ENCODE measurements at places on chromosomes 5 and 9. TPM values are rescaled to one million over a fixed set of nuclear protein-coding genes. Genes with fewer than 3 reads are reported as not detected.

- no peak for DNase-seq
Observed at GRCh38 chr9:37798677-37799076, 1.9 kb upstream of the DCAF10 start.

- no peak for DNase-seq
Observed at GRCh38 chr5:126694403-126694802, 82.5 kb upstream of the LMNB1 start.

- DNase-seq: no peak
Observed at GRCh38 chr5:55903121-55903701, 52.1 kb downstream of the IL31RA start.

DNA sequence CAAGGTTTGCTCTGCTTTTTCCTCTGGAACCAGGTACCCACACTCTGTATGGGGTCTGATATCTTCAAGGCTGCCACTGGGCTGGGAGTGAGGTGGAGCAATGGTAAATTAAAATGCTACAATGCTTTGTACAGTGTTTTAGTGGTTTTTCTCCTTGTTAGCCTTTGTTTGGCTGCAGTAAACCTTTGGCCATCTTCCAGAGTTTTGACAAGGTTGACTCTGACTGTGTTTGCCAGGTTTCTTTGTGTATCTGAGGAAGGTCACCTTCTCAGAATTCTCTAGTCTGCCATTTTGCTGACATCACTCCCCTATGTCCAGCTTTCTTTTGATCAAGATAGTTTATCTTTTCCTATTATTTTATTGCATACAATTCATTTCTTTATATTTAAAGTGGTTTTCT is 11.2 kb downstream of the SPATA31D1 start:
- DNase-seq: no peak

DNA sequence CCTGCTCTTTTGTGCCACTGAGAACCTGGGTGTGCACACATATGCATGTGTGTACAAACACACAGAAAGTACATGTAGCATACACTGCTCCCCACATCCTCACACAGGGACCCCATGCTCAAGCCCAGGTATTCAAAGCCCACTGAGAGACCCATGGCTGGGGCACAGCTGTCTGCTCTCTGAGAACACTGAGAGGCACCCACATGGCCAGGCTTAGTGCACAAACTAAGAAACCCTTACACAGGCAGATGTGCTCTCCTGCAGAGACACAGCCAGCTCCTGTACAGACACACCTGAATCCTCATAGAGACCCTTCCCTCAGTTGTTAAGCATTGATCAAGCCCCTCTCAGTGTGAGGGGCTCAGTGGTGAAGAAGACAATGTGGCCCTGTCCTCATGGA is 92.5 kb downstream of the CACNA1B start:
- no peak for DNase-seq

DNA sequence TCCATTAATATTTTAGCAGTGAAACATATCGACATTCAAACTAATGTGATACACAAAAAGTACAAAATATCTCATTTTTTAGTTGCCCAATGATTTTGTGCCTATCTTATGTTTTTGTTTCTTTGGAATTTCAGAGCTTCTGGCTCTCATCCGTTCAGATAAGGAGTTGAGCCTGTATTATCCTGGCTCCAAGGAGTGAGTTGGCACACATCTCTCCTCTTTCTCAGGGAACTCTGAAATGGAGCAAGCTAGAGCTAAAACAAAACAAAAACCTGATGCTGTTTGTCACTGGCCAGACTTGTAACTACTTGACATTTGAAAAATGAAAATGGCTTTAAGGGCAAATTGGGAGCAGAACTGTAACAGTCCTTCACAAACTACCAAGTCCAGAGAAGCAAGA is 131.3 kb upstream of the SLC28A3 start:
- no peak for DNase-seq

DNA sequence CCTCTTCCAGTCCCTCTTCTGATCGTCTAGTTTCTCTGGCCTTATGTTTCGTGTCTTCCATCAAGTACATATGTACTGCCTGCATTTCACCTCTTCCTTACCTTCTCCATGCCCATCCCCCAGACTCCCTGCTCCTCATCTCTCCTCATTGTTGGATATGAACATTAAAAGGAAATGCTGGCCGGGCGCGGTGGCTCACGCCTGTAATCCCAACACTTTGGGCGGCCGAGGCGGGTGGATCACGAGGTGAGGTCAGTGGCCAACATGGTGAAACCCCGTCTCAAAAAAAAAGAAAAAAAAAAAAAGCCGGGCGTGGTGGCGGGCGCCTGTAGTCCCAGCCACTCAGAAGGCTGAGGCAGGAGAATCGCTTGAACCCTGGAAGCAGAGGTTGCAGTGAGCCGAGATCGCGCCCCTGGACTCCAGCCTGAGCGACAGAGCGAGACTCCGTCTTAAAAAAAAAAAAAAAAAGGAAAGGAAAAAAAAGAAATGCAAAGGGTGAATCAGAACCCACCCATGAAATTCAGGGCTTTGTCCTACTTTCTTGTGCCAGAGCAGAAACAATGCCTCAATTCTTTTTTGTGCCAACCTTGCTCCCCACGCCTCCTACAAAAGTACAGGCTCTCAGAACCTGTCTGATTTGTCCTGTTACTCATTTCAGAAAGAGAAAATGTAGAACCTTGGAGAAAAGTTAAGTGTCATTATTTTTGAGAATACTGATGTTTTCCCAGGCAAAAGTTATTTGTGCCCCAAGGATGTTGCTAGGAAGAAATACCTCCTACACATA is 1.5 kb upstream of the ZFR start:
- DNase-seq: no peak

GRCh38 chr5:151912360-151912759 is 12.3 kb downstream of the GLRA1 start:
- DNase-seq: no peak

GRCh38 chr5:9533096-9533495 is 12.8 kb downstream of the SEMA5A start:
- no peak for DNase-seq

GRCh38 chr9:81427870-81428269 is 261.5 kb downstream of the TLE1 start:
- DNase-seq: no peak

GRCh38 chr5:100430268-100431195 is 104.6 kb upstream of the FAM174A start:
- peak; percentile 70 for DNase-seq

GRCh38 chr9:137325799-137326198 is 23.7 kb upstream of the NRARP start:
- DNase-seq: no peak

DNA sequence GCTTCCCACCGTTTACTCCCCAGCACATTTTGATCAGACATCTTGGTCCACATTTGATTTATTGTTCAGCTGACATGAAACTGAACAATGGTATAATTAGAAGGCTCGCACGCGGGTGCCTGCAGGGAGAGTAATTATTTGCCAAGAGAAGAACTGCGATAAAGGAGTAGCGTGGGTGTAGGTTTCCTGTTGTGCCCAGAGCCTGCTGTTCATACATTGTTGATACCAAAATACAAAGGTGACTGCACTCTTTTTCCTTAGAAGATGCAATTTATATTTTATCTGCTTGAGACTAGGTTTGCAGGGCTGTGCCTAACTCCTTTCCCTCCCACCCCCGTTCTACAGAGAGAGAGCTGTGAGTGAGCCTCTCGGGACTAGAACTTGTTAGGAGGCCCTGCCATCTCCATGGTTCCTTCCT is 241.8 kb upstream of the MSX2 start:
- DNase-seq: no peak

DNA sequence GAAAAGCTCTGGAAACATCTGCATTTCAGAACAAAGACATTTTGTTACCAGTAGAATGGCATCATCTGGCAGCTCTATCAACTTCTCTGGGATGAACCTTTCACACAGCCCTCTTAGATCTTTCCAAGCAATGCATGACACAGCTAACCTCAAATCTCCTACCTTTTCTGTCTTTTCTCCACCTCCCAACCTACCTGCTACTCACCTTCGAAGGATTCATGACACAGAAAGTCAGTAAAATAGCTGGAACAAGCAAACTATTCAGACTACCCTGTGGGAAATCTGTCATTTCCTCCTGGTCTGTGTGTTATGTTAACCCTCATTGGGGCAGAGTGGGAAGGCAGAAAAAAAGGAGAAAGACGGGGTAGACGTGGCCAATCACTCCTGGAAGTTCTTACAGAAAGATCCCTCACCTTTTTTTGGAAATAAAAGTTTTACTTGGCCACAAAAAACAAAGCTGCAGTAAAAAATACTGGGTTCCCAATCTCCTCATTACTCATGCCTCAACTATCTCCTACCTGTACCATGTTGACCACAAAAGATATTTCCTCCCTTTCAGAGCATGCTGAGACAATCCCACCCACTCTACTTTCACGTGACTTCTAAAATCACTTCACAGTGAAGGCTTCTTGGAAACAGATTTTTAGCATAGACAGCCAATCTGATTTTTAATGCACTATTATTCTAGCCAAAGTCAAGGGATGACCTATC is 362.1 kb upstream of the RFX3 start:
- DNase-seq: no peak

- DNase-seq: no peak
Observed at GRCh38 chr5:80204808-80205614, 50.8 kb downstream of the SERINC5 start.

- no peak for DNase-seq
Observed at GRCh38 chr5:158179271-158179670, 320.3 kb upstream of the CLINT1 start.

DNA sequence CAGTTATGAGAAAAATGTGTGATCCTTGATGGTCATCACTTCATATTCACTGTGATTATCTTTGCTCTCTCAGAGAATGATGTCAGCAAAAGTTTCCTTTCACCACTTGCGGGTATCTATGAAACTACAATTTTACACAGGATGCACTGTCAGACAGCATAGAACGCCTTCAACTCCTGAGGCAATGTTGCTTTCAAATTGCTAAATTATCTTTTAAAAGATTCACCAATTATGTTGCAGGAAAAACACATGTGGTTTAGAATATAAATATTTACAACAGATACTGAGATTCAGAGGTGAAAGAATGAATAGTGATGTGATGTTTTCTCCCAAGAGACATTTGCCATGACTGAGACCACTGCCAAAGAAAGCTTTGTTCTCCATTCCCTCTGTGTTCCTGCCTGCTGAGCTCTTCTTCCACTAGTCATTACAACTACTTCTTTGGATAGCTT is 879.8 kb upstream of the DMAC1 start:
- no peak for DNase-seq

GRCh38 chr9:21434202-21435014 is 5.8 kb upstream of the IFNA1 start:
- no peak for DNase-seq

CER1 gene
- 3.0 TPM for total RNA-seq

GMCL2 gene
- total RNA-seq: not detected

LRRC8A gene
- total RNA-seq: 93.0 TPM

GZMA gene
- total RNA-seq: not detected

CACNA1B gene
- 84.4 TPM for total RNA-seq

DND1 gene
- total RNA-seq: 5.4 TPM

KCNMB1 gene
- total RNA-seq: 0.29 TPM
